ENCODE measurements at places on chromosomes 7 and 10.

GRCh38 chr7:37666026-37666799, 17.4 kb upstream of the GPR141 start:
- no peak for DNase-seq

DNA sequence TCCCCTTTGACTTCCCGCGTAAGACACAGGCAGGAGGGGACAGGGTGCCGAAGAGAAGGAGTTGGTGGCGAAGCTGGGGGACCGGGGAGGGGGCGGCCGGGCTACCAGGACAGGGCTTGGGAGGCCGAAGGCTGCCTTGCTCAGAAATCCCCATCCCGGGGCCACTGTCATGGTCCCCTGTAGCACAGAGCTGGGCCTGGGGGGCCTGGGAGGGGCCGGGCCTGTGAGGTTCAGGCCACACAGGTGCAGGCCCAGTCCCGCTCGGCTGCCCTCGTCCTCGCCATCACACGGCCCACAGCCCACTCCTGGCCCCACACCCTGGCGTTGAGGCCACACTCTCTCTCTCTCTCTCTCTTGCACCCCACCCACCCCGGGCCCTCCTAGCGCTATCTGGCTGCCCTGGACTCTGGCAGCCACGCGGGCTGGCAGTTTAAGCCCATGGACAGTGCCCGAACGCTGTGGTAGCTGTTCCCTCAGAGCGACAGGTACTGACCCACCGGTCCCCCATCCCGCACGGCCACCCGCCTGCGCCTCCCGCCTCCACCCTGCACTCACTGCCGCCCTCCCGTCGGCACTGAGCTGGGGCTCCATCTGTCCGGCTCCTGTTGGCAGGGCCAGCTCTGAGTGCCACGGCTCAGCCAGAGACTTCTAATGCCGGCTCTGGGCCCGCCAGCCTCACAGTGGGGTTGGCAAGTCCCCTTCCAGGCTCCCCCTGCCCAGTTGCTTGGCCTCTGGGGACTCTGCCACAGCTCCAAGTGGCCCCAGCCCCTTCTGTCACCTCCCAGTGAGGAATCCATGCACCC, 28.0 kb downstream of the TTYH3 start:
- DNase-seq: no peak

DNA sequence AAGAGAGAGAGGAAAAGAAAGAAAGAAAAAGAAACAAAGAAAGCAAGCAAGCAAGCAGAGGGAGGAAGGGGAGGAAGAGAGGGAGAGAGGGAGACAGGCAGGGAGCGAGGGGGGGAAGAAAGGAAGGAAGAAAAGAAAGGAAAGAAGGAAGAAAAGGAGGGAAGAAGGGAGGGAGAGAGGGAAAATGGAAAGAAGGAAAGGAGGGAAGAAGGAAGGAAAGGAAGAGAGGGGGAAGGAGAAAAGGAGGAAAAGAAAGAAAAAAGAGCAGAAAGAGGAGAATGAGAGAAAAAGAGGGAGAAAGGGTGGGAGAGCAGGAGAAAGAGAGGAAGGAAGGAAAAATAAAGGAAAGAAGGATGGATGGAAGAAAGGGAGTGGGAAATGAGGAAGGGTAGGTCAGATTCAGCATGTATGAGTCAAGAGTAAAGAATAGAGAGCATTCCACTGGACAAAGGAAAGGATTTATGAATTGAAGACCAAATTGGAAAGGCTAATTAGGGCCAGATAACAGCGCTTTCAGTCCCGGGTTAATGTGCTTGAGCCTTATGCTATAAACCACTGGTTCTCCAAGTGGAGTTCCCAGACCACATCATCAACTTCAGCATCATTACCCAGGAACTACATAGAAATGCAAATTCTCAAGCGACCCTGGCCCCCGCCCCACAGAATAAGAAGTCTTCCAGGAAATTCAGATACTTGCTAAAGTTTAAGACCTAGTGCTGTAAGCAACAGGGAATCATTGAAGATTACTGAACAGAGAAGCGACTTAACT, 85.1 kb downstream of the C10orf90 start:
- DNase-seq: no peak

GRCh38 chr7:112789453-112789816, 758 bp downstream of the TMEM168 start:
- no peak for DNase-seq

- no peak for DNase-seq
Observed at GRCh38 chr7:101128040-101128834, 1.3 kb downstream of the SERPINE1 start.

DNA sequence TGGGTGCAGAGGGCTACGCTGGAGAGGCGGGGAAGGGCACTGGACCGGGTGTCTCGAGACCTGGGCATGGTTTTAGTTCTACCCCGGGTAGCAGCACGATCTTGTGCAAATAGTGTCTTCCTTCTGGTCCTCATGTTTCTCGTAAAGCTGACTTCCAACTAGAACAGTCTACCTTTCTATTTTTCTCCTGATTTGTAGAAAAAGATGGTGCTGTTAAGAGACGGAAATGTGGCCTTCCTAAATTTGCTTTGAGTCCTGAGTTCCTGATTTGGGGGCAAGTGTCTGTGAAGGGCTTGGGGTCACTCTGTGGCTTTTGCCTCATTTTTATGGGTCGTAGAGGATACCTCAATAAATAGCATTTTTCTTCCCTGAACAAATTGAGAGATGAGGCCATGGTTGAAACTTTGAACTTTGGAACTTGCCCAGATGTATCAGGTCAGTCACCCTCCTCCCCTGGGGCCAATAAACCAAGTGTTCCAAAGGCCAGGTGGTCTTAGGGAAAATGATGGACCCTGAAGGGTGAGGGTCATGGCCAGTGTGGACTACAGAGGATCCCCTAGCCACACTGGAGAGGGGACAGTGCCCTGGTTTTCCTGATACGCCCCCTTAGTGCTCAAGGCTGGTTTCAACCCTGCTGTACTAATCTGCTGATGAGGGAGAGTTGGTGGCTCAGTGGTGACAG, 45.2 kb downstream of the GRK5 start:
- no peak for DNase-seq

- DNase-seq: no peak
Observed at GRCh38 chr10:112278871-112279270, 4.3 kb upstream of the TECTB start.

DNA sequence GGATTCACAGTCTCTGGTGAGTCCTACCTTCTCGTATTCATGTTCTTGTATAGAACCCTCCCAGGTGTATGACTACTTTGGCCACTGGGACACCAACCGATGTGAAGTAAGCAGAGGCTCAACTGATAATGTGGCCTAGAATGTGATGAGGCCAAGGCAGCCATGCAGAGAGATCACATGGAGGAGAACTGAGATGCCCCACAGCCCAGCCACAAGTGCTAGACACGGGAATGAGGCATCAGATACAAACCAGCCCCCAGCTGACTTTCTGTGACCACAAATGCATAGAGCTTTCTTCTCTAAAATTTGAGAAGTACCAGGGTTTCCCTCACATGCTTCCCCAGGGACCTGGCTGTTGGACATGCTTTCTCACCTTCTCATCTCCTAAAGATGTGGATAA, 375.7 kb downstream of the CCSER2 start:
- DNase-seq: no peak

DNA sequence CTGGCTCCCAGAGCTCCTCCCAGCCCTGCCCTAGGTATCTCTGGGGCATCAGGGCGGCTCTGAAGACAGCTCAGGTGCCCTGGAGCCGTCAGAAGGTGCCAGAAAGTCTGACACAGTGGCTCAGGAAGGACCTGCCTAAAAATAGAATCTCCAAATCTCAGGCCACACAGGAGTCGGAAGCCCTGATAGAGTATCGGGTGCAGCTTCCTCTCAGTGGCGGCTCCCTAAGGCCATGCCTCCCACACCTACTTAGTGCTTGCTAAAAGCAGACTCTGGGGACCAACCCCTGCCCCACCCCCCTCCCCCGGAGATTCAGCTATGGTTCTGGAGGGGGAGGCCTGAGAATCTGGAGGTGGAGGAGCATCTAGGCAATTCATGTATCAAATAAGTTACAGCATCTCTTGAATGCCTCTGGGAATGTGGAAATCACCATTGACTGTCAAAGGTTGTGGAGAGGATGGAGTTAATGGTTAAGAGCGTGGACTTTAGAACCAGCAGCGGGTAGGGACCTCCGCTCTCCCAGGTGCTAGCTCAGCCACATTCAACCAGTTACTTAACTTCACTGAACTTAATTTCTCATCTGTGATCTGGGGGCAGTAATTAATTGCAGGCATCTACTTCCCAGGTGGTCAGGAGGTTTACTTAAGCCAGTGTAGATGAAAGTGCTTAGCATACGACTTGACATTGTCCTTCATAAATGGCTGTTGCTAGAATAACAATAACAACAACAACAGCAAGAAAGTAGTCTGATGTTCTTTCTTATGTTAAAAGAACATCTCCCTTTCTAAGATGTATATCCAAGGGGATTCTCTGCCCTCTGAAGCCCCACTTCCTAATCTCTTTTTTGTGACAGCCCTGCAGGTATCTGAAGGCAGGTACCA, 38.6 kb upstream of the MXI1 start:
- DNase-seq: no peak

DNA sequence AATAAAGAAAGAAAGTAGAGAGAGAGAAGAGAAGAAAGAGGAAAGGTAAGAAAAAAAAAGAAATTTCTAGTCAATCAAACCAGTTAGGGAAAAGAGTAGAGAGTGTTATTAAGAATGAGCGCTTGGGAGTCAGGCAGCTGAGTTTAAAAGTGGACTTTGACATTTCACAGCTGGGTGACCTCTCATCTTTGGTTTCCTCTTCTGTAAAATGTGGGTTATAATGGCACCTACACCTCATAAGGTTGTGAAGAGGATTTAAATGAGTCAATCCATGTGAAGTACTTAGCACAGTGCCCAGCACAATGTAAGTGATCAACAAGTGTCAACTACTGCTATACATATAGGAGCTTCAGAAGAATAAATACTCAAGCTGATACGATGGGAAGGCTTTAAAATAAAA, 12.2 kb downstream of the HOXA1 start:
- no peak for DNase-seq

DNA sequence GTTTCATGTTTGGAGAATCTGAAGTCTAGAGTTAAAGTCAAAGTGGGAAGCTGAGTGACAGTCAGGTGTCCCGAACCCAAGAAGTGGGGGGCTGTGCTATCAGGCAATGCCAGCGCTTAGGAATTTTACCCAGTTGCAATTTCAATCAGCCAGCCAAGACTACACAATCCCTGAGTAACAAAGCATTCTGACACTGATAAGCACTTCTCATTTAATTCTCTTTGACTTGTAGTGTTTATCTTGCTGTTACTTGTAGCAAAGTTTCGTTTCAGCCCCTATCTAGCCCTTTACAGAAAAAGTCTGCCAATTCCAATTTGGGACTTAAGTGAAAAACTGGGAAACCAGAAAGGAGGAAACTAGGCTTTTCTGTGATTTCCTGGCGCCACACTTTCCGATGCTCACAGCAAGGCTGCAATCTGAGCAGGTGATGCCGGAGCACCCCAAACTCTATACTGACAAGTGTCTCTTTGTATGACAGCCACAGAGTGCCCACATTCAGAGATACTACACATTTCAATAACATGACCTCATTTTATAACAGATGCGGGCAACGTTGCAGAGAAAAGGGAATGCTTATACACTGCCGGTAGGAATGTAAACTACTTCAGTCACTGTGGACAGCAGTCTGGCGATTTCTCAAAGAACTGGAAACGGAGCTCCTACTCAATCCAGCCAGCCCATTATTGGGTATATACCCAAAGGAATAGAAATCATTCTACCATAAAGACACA, 61.0 kb downstream of the ITIH5 start:
- DNase-seq: no peak

DNA sequence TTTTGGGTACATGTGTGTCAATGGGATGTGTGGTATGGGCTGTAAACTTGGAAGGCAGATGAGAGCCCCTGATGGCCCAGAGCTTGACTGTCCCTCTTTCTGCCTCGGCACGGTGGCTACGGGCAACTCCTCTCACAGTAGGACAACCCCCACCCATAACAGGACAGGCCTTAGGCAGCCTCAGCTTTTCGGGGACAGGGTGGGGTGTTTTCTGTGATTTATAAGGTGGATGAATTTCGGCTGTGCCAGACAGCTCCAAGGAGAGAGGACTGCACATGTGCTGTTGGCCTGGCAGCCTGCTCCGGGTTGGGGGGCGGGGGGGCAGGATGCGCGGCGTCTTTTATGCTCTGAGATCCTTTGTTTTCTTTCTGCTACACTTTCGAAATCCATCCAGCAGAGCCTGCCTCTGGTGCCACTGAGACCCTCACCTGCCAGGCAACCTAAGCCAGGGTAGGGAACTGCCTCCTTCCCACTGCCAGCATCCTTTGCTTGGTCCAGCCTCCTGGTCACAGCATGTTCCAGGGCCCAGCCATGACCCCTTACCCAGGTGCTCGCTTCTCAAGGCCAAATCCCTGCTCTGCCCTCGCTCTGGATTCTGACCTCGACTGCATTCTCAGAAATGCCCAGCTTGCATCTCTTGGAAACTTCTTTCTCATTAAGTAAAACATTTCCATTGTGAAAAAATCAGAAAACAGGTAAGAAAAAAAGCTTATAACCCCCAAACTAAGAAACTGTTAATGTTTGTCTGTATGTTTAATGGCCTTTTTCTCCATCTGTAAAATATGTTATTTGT, 15.4 kb upstream of the BTBD16 start:
- no peak for DNase-seq

- DNase-seq: no peak
Observed at GRCh38 chr7:101935521-101936141, 118.2 kb downstream of the CUX1 start.

- no peak for DNase-seq
Observed at GRCh38 chr7:123987445-123987844, 45.4 kb downstream of the TMEM229A start.

- DNase-seq: no peak
Observed at GRCh38 chr10:86130737-86131475, 235.7 kb downstream of the GRID1 start.

DNA sequence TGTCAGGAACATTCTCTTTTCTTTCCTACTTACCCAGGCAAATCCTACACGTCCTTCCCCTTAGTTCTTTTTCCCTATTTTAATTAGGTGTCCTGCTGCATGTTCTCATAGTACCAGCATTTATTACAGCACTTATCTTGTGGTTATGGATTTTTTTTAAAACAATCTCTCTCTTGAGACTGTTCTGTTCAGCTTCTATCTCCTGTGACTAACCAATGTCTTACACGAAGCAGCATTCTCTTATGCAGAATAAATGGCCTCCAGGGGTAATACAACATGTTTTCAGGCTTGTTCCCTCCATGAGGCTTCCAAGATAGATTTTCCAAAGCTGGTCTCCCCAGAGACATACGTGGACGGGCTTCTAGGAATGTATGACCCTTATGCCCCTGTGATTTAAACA, 1096.1 kb upstream of the CELF2 start:
- no peak for DNase-seq

GRCh38 chr7:127396184-127396583, 3.7 kb upstream of the ZNF800 start:
- no peak for DNase-seq

Measured in activated CD4-positive, alpha-beta T cell treated with anti-CD3 and anti-CD28 coated beads, Interleukin-2, amount 50 U/mL, for 24 hours (primary cell).